ENCODE measurements at places on chromosomes 7 and 10.

GRCh38 chr10:16761300-16761699, 55.9 kb downstream of the RSU1 start:
- no peak for DNase-seq

GRCh38 chr7:149686011-149686410, 87.4 kb downstream of the ZNF467 start:
- no peak for DNase-seq

DNA sequence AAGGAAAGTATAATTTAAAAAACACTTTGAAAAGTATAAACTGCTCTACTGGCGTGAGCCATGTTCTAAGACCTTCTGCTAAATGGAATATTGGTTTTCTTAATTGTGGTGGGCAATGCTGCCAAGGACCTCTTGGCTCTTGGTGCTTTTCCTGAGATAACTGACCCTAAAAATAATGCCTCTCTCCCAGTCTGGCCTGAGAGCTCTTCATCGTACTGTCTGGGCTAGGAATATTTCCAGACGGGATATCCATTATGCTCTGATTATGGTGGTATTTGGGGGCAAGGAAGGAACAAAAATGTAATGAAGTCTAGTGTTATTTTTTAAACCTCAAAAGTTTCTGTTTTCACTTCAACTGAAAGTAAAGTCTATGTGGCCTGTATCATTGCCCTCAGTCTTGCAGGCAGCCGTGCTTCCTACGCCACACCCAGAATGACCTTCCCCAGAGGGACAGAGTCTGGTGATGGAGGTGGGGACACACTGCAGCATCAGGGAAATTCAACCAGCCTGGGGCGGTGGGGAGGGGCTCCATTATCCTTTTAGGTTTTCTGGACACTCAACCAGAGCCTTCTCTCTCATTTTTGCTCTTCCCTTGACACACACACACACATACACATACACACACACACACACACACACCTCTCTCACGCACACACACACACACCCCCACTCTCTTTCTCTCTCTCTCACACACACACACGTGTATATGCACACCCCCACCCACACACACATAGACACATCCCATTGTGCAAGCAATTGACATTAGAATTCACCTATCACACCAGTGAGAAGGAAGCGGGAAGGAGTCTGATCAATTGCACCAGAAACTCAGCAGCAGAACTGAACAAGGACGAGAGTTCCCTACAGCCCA, 99.6 kb downstream of the LRRC18 start:
- DNase-seq, result no peak

DNA sequence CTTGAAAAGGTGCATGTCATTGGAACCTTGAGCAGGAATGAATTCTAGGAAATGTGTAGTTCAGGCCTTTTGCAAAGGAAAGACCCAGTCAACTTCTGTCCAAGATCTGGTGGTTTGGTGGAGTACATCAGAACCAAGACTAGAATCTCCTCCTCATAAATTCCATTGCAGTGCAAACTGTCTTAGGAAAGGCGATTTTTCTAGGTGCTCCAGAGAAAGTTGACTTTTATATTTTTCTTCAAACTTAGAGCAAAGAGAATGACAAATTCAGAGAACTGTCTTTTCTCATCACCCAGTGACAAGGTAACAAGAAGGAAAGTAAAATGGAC, 50.0 kb downstream of the PRTFDC1 start:
- no peak for DNase-seq

DNA sequence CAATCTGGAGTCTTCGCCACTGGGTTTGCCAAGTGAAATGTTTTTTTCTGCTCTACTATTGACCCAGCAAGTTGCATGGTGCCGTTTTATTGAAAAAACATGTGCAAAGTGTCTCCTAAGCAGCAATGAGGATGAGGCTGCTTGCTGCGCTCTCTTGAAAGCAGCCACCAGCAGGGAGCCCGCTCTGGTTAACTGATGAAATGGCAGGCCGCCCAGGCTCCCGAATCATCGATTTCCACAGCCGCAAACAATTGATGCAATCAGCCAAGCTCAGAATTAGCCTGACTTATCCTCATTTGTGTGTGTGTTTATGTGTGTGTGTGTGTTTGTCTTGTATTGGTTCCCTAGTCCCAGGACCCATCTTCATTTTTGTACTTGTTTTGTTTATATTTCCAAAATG, 22.2 kb upstream of the LYZL1 start:
- DNase-seq, result no peak

GRCh38 chr7:91424371-91424770, 160.1 kb downstream of the FZD1 start:
- DNase-seq, result no peak

- no peak for DNase-seq
These were observed 4.8 kb downstream of the LRRC18 start for GRCh38 chr10:48934672-48935501.

DNA sequence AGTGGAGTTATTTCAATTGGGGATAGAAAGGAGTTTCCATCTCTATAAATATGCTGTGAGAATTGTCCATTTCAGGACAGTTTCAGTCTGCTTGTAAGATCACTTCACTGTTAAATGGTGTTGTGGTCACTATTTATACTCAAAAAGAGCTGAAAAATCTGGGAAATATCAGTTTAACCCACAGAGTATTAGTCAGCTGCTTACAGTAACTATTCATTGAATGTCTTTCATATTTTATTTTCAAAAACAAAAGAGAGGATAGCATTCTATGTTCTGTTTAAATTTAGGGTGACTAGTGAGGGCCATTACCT, 85.4 kb upstream of the PLXDC2 start:
- DNase-seq, result no peak

GRCh38 chr10:50992356-50992901, 81.9 kb upstream of the PRKG1 start:
- no peak for DNase-seq

- DNase-seq, result no peak
These were observed 108.0 kb downstream of the LRRTM3 start for GRCh38 chr10:67033878-67034277.

- DNase-seq, result no peak
These were observed 46.3 kb downstream of the HK1 start for GRCh38 chr10:69324583-69324982.

DNA sequence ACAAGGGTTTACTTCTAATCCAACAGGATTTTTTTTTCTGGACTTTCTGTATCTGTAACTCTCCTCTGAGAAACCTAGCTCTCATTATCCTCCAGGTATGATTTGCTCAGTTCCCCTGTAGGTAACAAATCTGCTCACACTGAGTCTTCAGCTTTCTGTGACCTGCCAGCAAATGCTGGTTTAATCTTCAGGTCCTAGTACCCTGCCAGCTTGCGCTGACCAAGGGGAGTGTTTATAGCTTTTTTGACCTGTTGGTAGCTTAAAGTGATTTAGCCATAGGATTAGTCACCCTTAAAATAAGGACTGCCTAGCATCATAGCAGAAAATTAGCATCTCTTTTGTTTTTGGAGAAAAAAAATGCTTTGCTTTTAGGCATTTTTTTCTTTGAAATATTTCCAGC, 22.4 kb downstream of the SND1 start:
- no peak for DNase-seq

DNA sequence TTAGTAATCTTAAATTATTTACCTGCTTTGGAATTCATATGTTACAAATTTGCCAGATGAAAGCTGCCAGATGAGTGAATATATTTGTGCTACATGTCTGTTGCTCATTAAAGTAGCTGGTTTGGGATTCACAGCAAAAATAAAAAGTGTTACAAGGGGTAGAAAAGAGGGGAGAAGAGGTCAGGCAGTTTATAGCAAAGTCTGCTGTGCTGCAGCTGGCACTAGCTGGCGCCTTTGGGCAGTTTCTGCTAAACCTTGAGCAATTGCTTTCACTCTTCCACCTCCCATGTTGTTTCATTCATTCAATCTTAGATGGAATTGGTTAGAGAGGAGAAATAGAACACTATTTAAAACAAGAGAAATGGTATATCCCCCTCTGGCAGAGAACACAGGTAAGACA, 404.1 kb upstream of the LRGUK start:
- no peak for DNase-seq

GRCh38 chr7:29386196-29386765, 177.4 kb upstream of the PRR15 start:
- DNase-seq, result no peak

DNA sequence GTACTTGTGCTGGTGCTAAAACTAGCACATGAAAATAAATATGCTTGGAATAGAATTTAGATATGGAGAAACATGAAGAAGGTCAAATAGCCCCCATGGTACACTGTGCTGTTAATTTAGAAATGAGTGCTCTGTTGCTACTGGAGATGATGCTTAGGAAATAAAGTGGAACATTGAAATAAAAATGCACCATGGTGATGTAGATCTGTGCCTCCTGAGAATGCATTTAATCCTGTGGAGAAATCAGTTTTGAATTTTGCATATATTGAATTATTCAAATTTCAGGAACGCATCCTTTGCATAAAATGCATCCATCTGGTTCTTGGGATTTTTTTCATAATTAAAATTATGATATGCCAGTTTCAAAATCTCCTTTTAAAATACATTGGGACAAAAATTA, 44.5 kb downstream of the PLEKHA8 start:
- DNase-seq, result no peak

GRCh38 chr10:49733866-49734265, 28.3 kb downstream of the OGDHL start:
- peak; percentile 1 for DNase-seq

GRCh38 chr7:51785171-51785570, 468.6 kb upstream of the COBL start:
- DNase-seq, result no peak

- no peak for DNase-seq
These were observed 133.5 kb downstream of the TACC2 start for GRCh38 chr10:122122493-122122892.

GRCh38 chr7:11557627-11558026, 274.4 kb downstream of the THSD7A start:
- DNase-seq, result peak; percentile 20

GRCh38 chr7:26376175-26376917, 84.7 kb downstream of the SNX10 start:
- DNase-seq, result peak; percentile 59

GRCh38 chr10:121325490-121326231, 272.6 kb downstream of the FGFR2 start:
- DNase-seq, result no peak

DNA sequence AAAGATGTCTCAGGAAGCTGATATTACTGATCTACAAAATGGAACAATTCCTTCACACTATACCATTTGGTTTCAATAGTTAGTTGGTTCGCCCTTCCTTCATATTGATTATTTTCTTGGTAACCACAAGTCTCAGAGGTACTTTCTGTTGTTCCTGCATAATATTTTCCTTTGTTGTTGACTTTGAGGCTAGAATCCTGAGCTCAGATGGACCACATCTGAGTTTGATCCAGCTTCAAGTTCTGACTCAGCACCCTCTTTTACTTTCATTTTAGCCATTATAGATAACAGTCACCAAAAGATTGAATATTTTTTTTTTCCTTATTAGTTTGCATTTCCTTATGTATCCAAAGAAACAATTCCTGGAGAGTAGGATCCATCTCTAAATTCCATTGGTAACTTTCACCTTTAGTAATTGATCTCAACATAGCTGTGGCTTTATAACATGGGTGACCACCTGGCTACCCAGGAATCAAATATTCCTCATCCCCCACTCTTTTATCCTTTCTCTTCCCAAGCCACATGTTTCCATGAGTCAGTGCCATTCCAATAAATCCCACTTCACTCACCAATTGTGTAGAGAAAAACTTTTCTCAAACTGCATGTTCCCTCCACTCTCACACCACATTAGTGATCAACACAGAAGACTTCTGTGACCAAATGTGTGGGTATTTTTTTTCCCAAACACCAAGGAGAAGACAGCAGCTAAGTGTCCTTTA, 9.7 kb upstream of the ABCA13 start:
- no peak for DNase-seq

GRCh38 chr10:72105098-72105475, 16.7 kb upstream of the SPOCK2 start:
- DNase-seq, result no peak

DNA sequence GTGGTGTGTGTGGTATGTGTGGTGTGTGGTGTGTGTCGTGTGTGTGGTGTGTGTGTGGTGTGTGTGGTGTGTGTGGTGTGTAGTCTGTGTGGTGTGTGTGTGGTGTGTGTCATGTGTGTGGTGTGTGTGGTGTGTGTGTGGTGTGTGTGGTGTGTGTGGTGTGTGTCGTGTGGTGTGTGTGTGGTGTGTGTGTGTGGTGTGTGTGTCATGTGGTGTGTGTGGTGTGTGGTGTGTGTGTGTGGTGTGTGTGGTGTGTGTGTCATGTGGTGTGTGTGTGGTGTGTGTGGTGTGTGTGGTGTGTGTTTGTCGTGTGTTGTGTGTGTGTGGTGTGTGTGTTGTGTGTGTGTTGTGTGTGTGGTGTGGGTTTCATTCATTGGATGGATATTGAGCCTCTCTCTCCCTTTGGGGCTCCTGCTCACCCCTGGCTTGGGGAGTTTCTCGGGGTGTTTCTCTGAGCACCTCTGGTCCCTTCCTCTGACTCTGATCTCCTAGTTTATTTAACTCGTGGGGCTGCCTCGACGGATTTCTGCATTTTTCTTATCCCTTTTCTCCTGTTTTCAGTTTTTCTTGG, 145.8 kb downstream of the DNAJB6 start:
- no peak for DNase-seq

GRCh38 chr10:28711776-28712175, 34.5 kb downstream of the BAMBI start:
- no peak for DNase-seq

DNA sequence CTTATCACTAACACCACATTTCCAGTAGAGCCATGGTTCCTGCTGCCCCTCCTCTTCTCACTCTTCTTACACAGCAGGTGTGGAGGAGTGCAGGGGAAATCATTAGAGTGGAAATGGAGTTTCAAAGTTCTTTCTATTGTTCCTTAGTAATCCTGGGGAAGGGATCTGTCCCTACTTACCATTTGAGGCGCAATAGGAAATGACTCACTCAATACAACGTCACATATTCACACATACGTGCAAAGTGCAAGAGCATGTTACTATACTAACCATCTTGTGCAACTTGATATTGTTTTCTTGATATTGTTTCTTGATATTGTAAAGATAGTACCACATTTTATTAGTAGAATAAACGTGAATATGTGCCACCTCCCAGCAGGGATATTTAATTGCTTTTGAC, 1010.2 kb downstream of the DNAJB9 start:
- DNase-seq, result no peak

- DNase-seq, result peak; percentile 42
These were observed 17.0 kb downstream of the PNLIPRP3 start for GRCh38 chr10:116444527-116445142.

DNA sequence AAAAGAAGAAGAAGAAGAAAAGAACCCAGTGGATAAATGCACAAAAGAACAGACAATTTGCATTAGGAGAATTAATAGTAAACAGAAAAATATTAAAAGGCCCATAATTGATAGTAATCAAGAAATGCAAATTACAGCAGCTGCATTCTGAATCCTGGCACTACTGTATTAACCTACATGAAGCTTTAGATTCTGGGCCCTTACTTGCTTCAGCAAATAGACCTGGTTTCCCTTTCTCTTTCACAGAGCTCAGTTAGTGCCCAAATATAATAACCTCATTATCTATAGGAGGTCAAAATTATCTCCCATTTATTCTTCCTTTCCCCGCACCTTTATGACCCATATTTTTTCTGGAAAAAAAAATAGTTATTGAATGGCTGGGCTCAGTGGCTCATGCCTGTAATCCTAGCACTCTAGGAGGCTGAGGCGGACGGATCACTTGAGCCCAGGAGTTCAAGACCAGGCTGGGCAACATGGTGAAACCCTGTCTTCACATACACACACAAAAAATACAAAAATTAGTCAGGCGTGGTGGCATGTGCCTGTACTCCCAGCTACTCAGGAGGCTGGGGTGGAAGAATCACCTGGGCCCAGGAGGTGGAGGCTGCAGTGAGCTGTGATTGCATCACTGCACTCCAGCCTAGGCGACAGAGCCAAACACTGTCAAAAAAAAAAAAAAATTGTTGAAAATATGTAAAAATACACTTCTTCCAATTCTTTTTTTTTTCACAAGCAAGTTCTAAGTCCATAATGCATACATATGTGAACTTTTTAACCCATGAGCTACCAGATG, 36.0 kb upstream of the PIK3AP1 start:
- no peak for DNase-seq

Measured in GM13976 (cell line).